ENCODE measurements at places on chromosomes 5 and 9.

GRCh38 chr5:16593013-16593412 lies 23.8 kb downstream of the RETREG1 start:
- DNase-seq: peak; percentile 70

- no peak for DNase-seq
Observed at GRCh38 chr5:67770431-67771025, 445.0 kb upstream of the PIK3R1 start.

DNA sequence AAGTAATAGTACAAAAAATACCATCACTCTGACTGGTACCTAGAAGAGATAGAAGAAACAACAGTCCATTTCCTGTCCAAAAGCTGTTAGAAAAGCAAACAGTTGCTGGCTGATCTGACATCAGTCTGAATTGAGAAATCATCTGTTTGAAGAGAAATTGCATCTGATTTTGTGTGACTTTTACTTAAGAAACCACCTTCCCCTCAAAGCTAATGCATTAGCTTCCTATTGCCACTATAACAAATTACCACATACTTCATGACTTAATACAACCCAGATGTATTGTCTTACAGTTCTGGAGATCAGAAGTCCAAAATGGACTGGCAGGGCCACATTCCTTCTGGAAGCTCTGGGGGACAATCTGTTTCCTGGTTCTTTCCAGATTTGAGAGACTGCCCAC lies 385.9 kb upstream of the TLE4 start:
- no peak for DNase-seq

DNA sequence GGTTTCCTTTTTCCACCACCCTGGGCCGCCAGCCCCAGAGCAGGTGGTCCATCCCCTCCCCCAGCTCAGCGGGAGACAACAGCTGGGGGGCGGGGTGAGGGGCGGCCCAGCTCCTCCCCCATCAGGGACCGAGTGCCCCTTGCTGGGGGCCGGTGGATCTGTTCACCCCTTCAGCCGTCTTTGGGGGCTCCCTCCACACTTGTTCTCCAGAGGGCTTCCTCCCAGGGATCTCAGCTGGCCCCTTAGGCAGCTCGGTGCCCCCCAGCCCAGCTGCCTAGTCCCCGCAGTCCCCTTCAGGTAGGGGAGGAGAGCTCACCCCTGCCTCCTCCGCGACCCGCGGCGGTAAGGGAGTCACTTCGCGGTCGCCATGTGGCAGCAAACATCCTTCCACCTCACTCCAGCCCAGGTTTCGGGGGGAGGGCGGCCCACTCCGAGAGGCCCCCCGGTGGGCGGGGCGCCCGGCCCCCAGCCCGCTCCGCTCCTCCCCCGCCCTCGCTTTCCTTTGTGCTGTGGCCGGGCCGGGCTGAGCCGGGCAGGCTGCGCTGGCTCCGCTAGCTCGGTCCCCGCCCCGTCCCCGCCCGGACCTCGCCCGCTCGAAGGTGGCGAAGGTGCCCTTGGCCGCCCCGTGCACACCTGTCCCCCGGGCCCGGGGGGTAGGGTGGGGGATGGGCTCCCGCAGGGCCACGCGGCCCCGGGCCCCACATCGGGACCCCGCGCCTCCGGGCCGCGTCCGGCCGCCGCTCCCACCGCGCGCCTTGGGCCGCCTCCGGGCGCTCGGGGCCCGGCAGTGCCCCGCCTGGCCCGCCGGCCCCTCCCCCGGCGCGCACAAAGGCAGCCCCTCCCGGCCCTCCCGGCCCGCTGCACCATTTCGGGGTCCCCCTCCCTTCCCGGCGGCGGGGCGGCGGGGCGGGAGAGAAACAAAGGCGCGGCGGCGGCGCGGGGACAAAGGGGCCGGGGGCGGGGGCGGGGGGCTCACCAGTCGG lies 683 bp downstream of the DBN1 start:
- DNase-seq: no peak

GRCh38 chr5:96615223-96615622 lies 47.0 kb upstream of the CAST start:
- no peak for DNase-seq

DNA sequence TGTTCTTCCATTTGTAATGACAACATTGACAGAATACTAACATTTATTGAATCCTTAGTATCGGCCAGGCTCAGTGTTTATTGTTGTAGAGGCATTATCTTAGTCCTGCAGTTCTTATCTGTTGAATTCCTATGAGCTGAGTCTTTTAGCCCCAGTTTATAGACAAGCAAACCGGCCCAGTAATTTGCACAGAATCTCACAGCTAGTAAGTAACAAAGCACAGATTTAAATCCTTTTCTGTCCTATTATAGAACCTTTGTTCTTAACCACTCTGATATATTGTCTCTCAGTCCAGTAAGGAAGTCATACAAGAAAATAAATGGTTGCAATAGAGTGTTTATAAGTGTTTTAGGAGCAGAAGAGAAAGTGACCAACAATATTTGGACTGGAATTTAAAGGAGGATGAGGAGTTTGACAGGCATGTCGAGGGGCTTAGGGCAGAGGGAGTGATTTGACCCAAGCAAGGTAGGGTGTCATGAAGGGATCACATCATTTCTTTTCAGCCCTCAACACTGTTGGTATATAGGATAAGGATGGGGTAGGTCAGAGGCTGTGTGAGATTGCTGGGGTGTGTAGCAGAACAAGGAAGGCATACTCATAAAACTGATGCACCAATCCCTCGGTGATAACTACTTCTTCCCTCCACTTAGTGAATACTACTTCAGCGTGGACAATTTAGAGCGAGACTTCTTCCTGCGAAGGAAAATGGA lies 39.5 kb downstream of the LARP1 start:
- DNase-seq: no peak

GRCh38 chr5:144142139-144142823 lies 28.2 kb downstream of the YIPF5 start:
- peak; percentile 23 for DNase-seq

DNA sequence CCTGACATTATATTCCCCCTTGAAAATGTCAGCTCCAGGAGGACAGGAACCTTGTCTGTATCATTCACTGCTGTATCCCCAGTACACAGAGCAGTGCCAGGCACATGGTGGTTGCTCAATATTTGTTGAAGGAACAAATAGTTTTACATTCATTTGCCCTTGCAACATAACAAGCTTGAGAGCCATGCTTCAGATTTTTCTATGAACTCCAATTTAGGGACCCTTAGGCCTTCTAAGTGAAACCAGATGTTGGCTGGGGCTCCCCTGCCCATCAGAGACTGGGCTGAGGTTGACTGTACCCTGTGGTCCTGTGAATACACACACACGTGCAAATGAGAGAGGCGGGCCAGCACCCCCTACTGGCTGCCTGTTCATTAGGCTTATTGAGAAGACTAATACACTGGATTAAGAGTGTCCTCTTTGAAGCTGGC lies 214.9 kb upstream of the WWC1 start:
- no peak for DNase-seq

DNA sequence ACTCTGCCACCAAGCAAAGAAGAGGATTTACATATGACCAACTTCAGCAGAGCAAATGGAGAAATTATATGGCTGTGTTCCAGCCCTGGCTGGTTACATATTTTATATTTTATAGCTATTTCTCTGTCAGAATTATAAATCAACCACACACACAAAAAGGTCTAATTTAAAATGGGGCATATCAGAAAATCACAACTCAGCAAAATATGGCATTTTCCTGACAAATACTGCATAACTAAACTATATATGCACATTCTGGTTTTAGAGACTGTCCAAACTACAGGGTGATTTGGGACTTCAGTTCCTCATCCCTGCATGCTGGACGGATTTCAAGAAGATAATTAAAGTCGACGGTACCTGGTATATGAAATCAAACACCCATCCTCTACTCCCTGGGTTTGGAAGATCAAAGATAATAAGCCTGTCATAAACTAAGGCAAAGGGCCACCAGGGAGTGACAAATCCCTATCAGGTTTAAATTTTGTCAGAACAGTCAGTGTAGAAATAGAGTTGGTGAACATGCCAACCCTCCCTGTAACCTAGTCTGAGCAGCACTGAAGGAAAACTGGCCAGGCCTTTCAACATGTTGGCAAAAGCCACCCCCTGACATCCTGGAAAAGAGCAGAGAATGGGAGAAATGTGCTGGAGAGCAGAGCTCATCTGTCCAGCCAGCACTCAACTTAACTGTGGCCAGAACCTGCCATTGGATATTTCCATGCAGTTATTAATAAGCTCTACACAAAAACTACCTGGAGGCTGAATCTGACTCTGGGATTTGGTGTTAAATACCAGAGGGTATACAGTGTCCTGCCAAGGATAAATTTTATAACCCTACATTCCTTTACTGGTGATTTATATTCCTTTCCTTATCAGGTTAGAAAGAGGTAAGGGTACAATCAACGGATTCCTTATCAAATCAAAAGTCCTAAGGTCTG lies 235.7 kb downstream of the ENC1 start:
- DNase-seq: no peak

GRCh38 chr5:151458314-151458713 lies 10.9 kb downstream of the SLC36A1 start:
- no peak for DNase-seq

- DNase-seq: no peak
Observed at GRCh38 chr9:128836509-128837145, 7.0 kb upstream of the SPOUT1 start.

- no peak for DNase-seq
Observed at GRCh38 chr9:104074876-104075275, 19.2 kb upstream of the SMC2 start.

- peak; percentile 32 for DNase-seq
Observed at GRCh38 chr9:136138566-136138965, 19.9 kb upstream of the TMEM250 start.
